Activated T-helper 1 cell treated with Interleukin-2 at 50 U/mL for 16 hours (primary cell): ENCODE measurements at places on chromosomes 4 and X.

DNA sequence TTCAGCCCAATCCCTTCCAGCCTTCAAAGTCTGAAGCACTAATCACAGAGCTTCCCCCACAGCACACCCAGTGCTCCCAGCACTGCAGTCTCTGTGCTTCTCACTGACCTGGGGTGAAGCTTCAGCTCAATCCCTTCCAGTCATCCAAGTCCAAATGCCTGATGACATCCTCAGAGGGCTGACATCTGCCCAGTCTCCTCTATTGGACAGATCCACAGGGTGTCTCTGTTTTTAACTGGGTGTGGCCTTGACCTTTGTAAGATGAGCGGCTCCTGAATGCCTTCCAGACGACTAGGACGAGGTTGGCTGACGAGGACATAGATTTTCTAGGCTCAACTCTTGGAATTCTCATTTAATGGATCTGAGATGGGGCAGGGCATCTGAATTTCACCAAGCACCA is 7.6 kb upstream of the SLC2A9 start:
- no peak for DNase-seq

- DNase-seq, result no peak
These were observed 80.0 kb downstream of the ALPK1 start for GRCh38 chr4:112377171-112377570.

DNA sequence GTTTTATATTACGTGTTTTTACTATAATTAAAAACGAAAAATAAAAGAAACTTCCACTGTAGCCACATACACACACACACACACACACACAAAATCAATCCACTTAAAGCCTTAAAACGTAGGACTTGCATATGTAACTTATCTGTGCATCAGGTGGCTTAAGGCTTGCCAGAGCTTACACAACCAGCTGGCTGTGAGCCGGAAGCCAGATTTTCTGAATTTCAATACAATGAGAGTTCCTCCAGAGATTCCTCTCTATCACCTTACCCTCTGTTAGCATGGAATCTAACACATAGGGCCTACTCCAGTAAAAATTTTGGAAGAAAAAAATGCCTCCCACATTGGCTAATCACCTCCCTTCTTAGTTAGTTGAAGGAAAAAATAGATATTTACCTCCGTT is 27.9 kb upstream of the SLITRK4 start:
- DNase-seq, result no peak

DNA sequence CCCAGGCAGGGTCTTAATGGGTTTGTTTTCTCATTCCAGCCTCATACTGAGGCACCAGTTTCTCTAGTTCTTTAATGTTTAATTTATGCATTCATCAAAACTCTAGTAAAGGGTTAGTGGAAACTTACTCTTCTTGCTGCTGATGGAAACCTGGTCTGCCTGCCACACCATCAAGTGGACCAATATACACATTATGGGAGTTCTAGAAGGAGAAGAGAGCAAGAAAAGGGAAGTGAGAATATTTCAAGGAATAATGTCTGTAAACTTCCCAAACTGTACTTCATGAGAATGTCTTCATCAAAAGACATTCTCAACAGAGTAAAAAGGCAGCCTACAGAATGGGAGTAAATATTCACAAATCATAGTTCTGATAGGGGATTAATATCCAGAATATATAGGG is 20.9 kb upstream of the DHX15 start:
- DNase-seq, result no peak

DNA sequence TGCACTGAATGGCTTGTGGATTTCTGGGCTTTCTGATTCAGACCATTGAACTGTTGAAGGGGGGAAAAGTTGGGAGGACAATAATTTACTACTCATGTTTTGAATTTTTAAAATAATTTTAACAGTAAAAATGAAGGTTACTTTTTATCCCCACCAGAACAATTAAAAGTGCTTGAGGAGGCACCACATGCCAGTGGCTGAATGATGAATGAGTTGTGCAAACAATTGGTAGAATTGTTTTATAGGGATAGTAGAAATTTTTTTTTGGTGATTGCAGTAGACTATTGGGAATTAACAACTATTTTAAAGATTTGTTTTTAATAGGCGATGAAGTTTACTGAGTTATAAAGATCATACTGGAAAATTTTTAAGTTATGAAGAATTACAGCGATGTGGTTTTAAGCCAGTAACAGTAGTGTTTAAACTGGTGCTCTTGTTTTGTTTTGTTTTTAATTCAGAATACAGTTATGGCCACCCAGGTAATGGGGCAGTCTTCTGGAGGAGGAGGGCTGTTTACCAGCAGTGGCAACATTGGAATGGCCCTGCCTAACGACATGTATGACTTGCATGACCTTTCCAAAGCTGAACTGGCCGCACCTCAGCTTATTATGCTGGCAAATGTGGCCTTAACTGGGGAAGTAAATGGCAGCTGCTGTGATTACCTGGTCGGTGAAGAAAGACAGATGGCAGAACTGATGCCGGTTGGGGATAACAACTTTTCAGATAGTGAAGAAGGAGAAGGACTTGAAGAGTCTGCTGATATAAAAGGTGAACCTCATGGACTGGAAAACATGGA is 2.7 kb downstream of the REST start:
- DNase-seq, result no peak

DNA sequence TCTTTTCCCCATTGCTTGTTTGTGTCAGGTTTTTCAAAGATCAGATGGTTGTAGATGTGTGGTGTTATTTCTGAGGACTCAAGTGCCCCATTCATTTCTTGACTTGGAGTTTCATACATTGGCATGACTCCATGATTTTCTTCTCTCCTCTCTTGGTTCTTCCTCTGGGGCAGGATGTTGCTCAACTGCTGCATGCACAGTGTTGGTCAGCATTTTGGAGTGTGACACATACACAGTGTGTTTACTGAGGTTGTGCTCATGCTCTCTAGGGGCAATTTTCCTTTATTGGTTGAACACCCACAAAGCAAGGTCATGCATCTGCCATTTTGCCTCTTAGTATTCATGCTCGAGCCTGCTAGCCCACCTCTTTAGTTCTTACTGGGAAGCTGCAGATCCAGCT is 1993.8 kb downstream of the ARAP2 start:
- DNase-seq, result no peak

- DNase-seq, result no peak
These were observed 90.7 kb upstream of the JADE1 start for GRCh38 chr4:128718768-128719167.

GRCh38 chr4:52750819-52751486 is at the start of gene ERVMER34-1:
TSS of gene ERVMER34-1 (minus strand) at chr4:52751425. CDS start at chr4:52745520, 5,905 bp downstream.
- no peak for DNase-seq

- DNase-seq, result no peak
These were observed 1415.6 kb upstream of the PCDH7 start for GRCh38 chr4:29304595-29304994.

- no peak for DNase-seq
These were observed 251.8 kb downstream of the TENM3 start for GRCh38 chr4:182495031-182495430.

DNA sequence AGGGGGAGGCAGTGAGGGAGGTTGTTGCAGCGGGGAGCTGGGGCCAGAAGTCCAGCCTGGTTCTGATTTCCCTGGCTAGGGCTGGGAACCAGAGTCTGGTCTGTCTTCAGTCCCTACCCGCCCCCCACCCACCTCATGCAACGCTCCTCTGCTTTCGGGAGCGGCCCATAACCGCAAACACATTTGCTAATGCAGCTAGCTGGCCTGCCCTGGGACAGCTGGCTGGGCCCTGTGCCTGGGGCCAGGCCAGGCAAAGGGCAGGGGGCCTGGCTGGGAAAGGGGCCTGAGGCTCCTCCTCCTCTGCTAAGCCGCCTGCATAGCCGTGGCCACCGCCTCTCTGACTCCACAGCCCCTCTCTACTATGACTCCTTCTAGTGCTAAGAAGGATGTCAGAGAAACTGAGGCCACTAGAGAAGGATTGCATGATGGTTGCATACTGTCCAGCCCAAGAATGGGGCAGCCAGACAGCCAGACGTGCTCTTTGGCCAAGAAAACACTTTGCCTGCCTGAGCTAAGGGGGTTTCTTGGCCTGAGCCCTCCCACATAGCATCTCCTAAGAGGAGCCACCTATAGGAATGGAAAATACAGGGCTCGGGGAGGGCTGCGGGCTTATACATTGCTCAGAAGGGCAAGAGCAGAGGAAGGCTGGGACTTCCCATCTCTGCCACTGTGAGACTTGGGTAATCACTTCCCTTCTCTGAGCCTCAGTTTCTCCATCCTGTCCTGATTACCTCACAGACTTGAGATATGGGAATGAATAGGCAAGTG is 76.9 kb downstream of the PJA1 start:
- no peak for DNase-seq

GRCh38 chr4:122073615-122074014 is 78.5 kb upstream of the BLTP1 start:
- DNase-seq, result no peak

DNA sequence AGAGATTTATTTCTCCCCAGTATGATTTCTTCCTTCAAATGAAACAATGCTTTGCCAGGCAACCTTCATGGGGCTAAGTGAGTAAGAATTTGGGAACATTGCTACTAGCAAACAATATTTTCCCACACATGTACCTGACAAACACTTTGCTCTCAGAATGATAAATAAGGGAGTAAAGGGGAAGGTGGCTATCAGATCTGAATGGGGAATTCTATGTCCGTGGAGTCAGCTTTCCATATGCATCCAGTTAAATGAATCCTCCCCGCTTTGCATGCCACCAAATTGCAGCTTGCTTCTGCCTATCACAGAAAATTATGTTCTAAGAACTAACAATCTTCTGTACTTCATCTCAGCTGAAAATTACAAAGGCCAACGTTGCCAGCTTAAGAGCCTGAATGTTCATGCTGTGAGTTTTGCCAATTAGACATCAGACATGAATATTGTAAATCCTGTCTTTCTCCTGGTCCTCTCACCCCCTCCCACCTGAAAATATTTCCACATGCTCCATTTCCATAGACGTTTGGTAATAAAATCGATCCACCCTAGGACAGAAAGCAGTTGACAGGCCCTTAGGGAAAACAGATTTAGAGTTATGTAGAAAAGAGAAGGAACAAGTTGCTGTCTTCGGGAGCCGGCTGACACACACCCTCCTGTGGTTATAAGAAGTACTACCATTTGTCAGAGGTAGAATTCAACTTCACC is 6.3 kb downstream of the MEPE start:
- no peak for DNase-seq

DNA sequence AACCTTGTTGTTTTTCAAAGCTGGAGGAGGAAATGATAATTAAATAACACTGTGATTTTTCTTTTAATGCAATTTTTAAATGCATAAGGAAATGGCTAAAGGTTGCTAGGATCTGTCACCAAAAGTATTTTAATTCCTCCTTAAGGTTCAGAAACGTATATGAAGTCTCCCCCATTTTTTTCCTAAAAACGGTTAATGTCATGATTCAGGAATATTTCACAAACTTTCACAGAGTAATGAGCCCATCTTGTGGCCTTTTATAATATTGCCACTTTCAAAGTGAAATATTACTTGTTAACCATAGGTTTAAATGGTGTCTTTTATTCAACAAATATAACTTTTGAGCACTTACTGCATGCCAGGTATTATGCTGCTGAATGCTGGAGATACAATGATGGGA is 99.5 kb upstream of the USP38 start:
- no peak for DNase-seq

- no peak for DNase-seq
These were observed 228.1 kb downstream of the THOC2 start for GRCh38 chrX:123504630-123505270.

GRCh38 chr4:78362310-78362709 is 189.3 kb upstream of the ANXA3 start:
- no peak for DNase-seq

DNA sequence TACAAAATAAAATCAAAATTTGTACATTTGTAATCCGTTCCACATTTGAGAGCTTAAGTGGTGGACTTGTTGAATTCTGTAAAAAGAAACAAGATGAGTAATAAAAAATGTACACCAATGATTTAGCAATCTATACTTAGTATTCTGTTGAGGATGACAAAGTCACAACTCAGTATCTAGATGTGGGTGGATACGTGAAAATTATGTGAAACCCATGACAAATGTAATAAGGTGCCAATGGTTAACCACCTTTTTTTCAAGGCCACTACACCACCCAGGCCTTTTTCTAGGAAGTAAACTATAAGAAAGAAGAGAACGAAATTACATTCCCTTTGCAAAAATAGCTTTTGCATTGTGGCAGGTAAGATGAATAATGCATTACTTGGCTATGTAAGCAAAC is 77.0 kb downstream of the ATP8A1 start:
- no peak for DNase-seq

DNA sequence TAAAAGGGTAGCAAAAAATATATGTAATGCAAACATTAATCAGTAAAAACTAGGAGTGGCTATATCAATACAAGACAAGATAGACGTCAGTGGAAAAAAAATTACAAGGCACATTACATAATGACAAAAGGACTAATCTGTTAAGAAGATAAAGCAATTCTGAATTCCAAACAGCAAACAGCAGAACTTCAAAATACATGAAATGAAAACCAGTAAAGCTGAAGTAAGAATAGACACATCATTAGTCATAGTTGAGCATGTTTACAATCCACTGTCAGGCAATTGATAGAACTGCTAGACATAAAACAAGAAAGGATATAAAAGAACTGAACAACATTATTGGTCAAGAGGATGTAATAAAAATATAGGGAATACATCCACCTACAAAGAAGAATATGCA is 12.2 kb downstream of the SULT1B1 start:
- no peak for DNase-seq

GRCh38 chrX:25442499-25442898 is 426.7 kb upstream of the ARX start:
- DNase-seq, result no peak

DNA sequence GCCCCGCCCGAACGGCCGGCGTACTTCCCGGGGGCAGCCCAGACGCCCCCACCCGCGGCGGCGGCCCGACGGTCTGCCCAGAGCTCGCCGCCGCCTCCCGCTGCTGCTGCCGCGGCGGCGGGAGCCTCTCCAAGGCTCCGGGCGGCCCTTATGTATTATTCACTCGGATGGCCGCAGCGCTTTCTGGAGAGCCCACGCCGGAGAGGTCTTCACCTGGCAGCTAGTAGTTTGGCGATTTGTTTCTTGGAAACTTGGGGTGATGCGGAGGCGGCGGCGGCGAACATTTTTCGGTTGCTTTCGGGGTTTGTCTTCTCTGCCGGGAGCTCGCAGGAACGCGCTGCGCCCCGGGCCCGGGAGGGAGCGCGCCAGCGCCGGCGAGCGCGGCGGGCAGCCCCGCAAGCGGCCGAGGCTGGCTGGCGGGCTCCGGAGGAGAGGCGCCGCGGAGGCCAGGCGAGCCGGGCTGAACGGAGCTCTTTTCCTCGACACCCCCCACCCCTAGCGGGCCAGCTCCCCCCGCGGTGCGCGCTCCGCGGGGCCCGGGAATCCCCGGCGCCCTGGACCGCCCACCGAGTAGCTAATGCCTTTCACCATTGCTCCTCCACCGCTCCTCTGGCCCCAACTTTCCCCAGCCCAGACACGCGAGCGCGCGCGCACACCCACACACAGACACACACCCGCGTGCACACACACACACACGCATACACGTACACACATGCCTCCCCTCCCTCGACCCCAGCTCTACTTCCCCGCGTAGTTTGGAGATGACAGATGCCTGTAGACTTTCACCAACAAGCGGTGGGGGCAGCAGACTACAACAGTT is 113.5 kb downstream of the DHX15 start:
- no peak for DNase-seq

GRCh38 chr4:115969756-115970155 is 856.3 kb upstream of the NDST4 start:
- DNase-seq, result no peak

GRCh38 chr4:94941706-94942105 is 184.0 kb downstream of the BMPR1B start:
- no peak for DNase-seq
